HEK293T (cell line): ENCODE measurements at places on chromosomes 16 and 17.
A peak's percentile ranks its signal among the peaks of the same experiment; 100 is the strongest.

- peak; percentile 28 for DNase-seq
Measured at GRCh38 chr17:68512960-68513474, 787 bp downstream of the PRKAR1A start.

GRCh38 chr17:37813751-37814150 is 68.9 kb upstream of the HNF1B start:
- DNase-seq: no peak

- peak; percentile 59 for DNase-seq
Measured at GRCh38 chr16:324451-325334, 27.8 kb downstream of the AXIN1 start.

- peak; percentile 55 for DNase-seq
Measured at GRCh38 chr17:1108765-1109605, 70.8 kb downstream of the ABR start.

DNA sequence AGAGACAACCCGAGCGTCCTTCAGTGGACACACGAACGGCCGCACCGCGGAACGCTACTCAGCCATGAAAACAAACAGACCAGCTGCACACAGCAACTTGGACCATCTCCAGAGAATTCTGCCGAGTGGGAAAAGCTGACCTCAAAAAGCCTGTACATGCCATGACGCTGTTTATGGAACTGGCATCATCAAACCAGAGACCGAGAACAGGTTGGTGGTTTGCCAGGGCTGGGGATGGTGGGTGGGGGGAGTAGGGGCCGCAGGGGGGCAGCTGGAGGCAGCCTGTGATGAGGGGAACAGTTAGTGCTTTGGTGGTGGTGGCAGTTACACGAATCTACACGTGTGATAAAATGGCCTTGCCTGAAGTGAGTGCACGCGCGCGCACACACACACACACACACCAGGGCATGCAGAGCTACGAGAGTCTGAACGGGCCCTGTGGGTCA is 169.8 kb downstream of the LAT start:
- no peak for DNase-seq

DNA sequence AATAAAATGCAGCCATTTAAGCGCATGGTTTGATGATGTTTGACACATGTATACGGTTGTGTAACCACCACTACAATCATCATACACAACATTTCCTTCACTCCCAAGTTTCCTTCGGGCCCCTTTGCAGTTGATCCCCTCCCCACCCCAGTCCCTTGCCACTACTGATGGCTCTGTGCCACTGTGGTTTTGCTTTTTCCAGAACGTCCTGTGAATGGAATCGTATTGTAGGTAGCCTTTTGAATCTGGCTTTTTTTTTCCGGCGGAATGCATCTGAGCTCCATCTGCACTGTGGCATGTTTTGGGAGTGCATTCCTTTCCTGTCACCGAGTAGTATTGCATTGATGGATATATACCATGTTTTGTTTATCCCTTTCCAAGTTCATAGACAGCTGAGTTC is 15.1 kb upstream of the MAP2K3 start:
- no peak for DNase-seq

DNA sequence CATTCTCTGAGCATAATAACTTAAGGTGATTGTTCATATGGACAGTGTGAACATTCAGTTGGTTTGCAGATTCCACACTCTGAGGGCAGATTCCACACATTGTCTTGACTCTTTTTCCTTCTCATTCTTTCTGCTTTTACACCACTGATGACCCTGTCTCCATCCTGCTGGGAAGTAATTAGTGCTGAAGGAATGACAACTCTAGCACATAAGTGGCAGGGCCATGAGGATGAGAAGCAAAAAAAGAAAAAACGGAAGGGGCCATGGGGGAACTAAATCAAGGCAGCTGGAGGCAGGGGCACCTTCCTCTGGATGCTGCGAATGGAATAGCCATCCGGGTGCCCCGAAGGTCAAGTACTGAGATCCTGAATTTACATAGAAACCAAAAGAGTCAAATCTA is 944.0 kb downstream of the KCNJ2 start:
- DNase-seq: no peak

GRCh38 chr17:51258756-51259563 is 889 bp downstream of the MBTD1 start:
- peak; percentile 36 for DNase-seq
